Activated naive CD4-positive, alpha-beta T cell treated with Interleukin-2 at 50 U/mL for 16 hours (primary cell): ENCODE measurements at places on chromosomes 2 and 18.

- DNase-seq: no peak
Observed at GRCh38 chr2:48715956-48716355, 39.6 kb downstream of the LHCGR start.

- DNase-seq: no peak
Observed at GRCh38 chr2:118350621-118351020, 262.4 kb downstream of the INSIG2 start.

- DNase-seq: no peak
Observed at GRCh38 chr2:165905854-165906253, 47.7 kb downstream of the TTC21B start.

- no peak for DNase-seq
Observed at GRCh38 chr2:55733335-55733734, 39.7 kb upstream of the PNPT1 start.

DNA sequence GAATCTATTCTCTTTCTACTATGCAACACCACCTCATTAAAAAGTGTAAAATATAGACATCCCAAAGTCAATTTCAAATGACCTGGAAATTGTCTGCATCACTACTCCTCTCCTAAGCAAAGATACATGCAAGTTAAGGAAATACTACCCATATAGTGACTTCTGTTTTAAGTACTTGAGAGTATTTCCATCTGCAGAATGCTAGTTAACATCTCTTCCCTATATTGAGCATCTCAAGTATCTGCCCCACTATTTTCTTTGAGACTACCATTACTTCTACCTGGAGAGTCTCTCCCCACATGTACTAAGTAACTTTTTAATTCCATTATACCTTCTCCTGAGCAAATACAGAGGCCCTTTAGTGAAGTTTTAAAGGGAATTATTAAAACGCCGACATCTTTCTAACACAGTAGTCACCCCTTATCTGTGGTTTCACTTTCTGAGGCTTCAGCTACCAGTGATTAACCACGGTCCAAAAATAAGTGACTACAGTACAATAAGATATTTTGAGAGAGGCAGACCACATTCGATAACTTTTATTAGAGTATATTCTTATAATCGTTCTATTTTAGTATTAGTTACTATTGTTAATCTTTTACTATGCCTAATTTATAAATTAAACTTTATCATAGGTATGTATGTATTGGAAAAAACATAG is 21.8 kb downstream of the CWC22 start:
- DNase-seq: no peak

DNA sequence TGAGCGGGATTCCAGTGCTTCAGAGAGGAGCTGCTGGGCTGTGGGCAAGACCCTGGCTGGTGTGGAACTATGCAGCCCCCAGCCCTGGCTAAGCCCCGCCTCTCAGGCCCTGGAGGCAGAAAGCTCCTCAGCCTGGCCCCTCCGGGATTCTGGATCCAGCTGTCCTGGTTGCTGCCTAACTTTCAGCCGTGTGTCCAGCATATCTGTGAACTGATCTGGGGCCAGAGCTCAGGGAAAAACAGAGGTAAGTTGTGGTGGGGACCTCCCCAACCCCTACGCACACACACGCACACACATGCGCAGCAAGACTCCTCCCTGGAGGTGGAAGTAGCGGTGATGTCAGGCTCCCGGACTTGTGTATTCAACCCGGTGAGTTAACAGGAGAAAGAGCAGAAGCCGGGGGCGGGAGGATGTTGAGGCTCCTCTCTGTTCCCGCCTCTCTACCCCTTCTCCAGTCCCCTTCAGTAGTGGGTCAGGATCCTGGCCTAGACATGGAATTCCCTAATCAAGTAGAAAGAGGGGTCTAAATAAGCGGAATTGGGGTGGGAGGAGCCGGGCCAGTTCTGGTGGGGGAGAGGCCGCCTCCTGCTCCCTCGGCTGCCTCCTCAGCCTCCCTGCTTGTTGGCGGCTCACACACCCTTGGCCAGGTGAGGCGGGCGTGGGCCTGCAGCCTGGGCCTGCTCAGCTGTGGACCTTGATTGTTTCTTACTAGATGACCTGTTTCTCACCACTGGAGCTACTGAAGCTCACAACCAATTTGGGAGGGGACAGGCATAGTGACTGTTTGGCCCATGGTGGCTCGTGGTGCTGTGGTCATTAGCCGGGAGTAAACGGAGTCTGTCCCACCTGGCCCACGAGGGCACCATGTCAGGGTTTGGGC is 33.4 kb downstream of the SIX2 start:
- DNase-seq: no peak

DNA sequence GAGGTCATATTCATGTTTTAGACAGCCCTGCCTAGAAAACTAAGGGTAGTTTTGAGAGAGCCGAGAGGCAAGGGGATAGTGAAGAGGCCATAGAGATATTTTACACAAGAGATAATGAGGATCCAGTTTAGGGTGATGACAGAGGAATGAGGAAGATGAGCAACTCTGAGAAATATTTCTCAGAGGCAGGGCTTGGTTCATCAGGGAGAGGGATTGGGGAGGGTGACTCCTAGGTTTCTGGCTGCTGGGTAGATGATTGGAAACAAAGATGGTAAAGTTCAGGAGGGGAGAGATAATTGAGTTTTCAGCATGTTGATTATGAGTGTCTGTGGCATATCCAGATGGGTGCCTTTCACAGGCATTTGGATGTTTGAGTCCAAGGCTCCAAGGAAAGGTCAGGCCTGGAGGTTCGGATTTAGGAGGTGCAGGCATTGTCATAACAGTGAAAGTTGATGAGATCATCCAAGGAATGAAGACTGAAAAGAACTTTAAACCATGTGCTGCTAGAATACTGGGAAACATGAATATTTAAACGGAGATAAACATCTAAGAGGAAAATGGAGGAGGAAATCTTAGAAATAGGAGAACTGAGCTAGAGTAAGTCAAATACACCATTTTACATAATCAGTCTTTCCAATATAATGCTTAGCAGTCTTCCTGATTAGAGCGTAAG is 7.4 kb downstream of the MYL12B start:
- DNase-seq: no peak

DNA sequence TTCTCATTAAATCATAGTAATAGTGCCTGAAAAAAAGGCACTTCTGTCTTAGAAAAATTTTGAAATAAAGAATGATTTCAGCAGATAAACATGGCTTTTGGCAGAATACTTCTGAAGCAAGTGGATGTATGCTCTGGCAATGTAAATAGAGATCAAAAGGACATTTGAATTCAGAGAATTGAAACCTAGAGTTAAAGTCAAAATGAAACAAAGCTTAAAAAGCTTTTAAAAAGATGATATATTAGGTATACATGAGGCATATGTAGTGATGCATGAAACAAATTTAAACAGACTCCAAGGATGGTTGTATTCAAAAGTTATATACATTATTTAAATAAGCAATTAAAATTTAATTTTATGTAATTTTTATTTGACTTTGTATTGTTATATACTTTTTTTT is 1344.5 kb upstream of the TMEFF2 start:
- DNase-seq: no peak

DNA sequence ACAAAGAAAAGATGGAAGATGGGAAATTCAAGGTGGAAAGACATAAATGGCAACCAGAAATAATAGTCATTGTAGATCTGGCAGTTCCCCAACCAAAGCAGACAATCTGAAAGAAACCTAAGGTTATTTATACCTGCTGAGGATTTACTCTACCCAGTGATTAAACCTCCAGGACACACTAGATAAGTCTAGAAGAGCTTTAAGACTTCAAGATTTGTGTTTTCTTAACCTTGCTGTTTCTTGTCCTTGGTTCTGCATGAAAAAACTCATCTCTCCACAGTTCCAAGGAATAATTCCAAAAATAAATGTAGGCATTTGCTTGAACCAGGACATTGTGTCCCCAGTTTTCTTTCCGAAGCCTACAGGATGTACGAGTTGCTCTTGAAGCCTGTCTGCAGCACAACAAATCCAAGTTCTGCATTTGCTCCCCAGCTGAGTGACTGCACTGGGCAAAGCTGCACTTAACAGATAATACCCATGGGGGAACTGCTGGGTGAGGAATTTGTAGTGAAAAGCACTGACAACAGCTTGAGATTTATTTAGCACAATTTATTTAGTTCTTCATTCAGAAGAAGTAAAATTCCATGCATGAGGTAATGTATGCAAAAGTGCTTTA is 19.8 kb downstream of the DTNA start:
- no peak for DNase-seq

- DNase-seq: no peak
Observed at GRCh38 chr18:58337686-58338085, 291.2 kb downstream of the ALPK2 start.
